ENCODE measurements at places on chromosomes 12 and 14. TPM values are rescaled to one million over a fixed set of nuclear protein-coding genes. Genes with fewer than 3 reads are reported as not detected.

MCRS1 gene
- 37.3 TPM for total RNA-seq

OR4K17 gene
- not detected for total RNA-seq

FBRSL1 gene
- 34.0 TPM for total RNA-seq

STON2 gene
- total RNA-seq, result 25.1 TPM

IL22 gene
- total RNA-seq, result not detected

PLBD1 gene
- 12.4 TPM for total RNA-seq

IKZF4 gene
- total RNA-seq, result 5.6 TPM

BDKRB1 gene
- 0.24 TPM for total RNA-seq

OR11H12 gene
- total RNA-seq, result not detected

AQP5 gene
- not detected for total RNA-seq

RERG gene
- 98.8 TPM for total RNA-seq

DACT1 gene
- total RNA-seq, result 13.7 TPM

PAH gene
- total RNA-seq, result not detected

BDKRB2 gene
- 4.6 TPM for total RNA-seq

C2CD5 gene
- 34.7 TPM for total RNA-seq
